ENCODE measurements at places on chromosomes 1 and 21.

GRCh38 chr1:241918879-241919278 lies 38.7 kb upstream of the BECN2 start:
- no peak overlapping the region for H3K27ac ChIP-seq
- DNase-seq, result no peak
- no peaks in the 10 kb centered on the region for H3K4me1 ChIP-seq
- H3K27me3 ChIP-seq, result no peaks in the 10 kb centered on the region
- no peaks in the 10 kb centered on the region for H3K36me3 ChIP-seq

- no peak overlapping the region for H3K27ac ChIP-seq
- no peaks in the 10 kb centered on the region for H3K36me3 ChIP-seq
- peaks cover 17% of the 10 kb centered on the region for H3K4me1 ChIP-seq
- H3K4me3 ChIP-seq, result no peak overlapping the region
- no peaks in the 10 kb centered on the region for H3K27me3 ChIP-seq
These were observed 93.8 kb downstream of the ROR1 start for GRCh38 chr1:63867429-63868176.

DNA sequence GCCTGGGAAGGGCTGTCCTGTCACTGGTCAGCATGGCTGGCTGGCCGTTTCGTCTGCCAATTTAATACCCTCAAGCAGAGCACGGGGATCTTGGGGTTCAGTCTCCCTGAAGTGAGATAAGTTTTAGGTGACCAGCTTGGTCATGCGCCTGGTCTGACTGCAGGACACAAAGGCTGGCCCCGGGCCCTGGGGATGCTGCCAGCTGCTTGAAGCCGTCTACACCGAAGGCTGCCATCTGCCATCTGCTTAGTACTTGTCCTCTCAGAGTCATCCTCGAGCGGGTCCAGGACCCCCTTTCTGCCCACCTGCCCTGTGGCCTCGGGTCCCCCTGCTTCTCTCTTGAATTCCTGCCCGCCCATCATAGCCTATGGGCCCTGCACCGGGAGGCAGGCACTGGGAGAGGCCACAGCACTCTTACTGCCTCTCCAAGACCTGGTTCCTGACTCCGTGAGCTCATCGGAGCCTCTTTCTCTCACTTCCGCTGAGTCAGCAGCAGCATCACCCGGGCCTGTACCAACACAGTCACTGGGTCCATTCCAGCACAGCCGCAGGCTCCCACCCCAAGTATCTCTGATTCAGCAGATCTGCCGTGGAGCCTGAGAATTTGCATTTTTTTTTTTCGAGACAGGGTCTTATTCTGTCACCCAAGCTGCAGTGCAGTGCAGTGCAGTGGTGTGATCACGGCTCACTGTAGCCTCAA lies 7.0 kb downstream of the FBLIM1 start:
- DNase-seq, result no peak
- no peaks in the 10 kb centered on the region for H3K27me3 ChIP-seq
- no peak overlapping the region for H3K27ac ChIP-seq
- peaks cover 39% of the 10 kb centered on the region for H3K36me3 ChIP-seq
- H3K4me3 ChIP-seq, result no peak overlapping the region

DNA sequence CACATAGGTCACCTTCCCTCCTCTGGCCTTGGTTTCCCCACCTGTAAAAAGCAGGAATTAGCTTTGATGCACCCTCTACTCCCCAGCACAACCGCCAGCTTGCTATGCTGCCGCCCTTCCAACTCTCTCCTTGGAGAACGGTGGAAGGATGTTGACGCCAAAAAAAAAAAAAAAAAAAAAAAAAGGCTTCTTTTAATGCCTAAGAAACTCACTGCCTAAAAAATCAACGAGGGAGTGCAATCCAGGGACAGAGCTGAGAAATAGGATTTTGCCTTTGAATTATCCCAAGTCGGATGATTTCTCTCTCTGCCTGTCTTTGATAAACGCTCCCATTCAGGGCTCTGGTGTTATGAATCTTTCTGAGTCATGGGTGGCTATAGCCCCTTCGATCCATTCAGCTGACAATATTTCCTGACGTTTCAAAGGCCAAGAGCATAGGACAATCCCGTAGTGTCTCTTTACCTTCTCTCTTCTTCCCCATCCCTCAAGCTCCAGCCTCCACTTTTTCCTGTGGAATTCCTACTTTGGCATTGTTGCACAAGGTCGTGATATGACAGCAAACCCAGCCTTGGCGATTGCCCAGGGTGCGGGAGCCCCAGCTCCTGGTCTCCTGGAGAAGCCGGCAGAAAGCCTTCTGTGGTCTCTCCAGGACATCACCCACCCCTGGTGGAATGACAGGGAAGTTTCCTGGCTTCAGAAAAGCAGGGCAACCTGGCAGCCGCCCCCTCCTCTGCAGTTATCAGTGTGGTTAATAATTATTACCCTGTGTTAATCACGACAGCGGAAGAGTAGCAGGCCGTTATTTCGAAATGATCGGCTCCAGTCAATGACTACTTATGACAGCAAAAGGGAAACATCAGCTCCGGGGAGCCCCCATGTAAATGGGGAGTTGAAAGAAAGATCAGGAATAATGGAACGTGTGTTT lies 8.0 kb upstream of the PLXNA2 start:
- H3K27ac ChIP-seq, result no peak overlapping the region
- peaks cover 13% of the 10 kb centered on the region for H3K27me3 ChIP-seq
- peak; percentile 84 for DNase-seq
- H3K4me3 ChIP-seq, result peak overlapping the region; percentile 22
- H3K36me3 ChIP-seq, result no peaks in the 10 kb centered on the region

DNA sequence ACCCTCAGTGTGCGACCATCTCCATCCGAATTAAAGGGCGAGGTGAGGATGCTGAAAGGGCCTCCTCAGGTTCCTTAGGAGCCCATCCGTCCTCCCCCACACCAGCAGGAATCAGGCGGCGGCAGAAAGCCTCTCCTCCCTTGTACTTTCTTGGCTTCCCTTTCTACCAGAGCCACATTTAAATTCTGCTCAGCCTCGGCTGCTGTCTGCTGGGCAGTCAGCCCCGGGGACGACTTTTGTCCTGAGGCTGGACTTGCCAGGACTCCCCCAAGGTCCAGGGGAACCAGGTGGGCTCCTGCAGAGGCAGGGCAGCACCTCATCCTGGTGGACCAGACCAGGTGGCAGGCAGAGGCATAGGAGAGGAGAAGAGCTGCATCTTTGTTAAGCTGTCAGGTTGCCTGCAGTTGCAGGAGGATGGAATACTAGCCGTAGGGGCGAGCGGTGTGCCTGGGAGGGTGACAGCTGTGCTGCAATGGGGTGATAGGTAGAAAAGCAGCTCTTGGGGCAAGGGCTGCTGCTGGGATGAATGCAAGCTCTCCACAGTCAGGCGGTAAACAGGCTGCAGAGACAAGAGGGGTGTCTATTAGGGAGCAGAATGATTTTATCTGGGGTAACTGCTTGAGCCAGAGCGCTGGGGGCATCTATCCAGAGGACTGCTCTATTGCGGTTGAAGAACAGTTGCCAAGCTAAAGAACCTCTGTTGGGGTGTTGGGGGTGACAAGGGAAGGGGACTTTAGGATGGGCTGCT lies 46.2 kb upstream of the WASF2 start:
- no peaks in the 10 kb centered on the region for H3K27me3 ChIP-seq
- DNase-seq, result no peak
- H3K36me3 ChIP-seq, result no peaks in the 10 kb centered on the region
- H3K4me3 ChIP-seq, result no peak overlapping the region

DNA sequence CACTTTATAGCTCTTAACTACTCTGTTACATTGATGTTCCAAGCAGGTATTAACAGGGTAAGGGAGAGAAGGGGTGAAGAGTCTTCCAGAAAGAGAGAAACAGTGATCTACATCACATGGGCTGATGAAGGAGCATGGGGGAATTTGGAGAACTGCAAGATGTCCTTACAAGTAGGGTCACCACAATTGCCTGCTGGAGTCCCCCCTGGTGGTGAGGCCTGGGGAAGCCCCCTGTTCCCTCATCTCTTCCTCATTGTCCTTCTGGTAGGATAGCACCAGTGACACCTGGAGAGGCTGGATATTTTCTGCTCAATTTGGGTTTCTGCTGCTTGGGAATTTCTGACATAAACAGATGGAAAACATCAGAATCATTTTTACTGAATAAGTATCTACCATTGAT lies 126.6 kb downstream of the RUNX1 start:
- no peaks in the 10 kb centered on the region for H3K4me1 ChIP-seq
- no peaks in the 10 kb centered on the region for H3K27me3 ChIP-seq
- no peaks in the 10 kb centered on the region for H3K36me3 ChIP-seq
- no peak overlapping the region for H3K27ac ChIP-seq

DNA sequence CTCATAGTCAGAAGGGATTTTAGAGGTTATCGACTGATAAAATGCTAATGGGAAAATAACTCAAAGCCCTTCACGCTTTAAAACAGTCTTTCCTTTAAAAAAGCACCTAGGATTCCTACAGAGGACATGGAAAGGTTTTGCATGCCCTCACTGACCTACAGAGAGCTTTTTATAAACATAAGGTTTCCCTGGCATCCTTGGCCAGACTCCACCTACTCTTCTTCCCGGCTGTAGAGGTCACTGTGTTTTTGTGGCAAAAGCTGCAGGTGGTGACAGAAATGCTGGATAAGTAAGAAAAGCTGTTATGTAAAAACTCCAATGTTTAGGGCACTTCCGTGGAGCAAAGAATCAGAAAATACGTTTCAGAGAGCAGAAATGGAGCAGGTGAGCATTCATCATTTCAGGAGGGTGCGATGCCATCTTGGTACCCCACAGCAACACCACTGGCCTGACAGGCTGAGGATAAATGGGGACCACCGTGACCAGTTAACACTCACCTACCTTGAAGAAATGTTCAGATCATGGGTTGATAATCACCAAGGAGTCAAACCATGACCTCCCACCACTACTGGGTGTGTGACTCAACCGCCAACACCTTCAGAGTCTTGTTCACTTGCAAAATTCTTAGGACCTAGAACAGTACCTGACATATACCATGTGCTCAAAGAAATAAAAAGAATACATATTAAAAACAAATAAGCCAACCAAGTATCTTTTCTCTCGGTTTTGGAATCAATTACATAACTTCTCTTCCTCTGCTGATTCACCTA lies 46.6 kb downstream of the SSBP3 start:
- H3K4me3 ChIP-seq, result no peak overlapping the region
- no peak for DNase-seq
- peaks cover 39% of the 10 kb centered on the region for H3K4me1 ChIP-seq
- no peak overlapping the region for H3K27ac ChIP-seq
- no peaks in the 10 kb centered on the region for H3K36me3 ChIP-seq
- no peaks in the 10 kb centered on the region for H3K27me3 ChIP-seq

- H3K4me3 ChIP-seq, result no peak overlapping the region
- H3K27ac ChIP-seq, result no peak overlapping the region
- no peaks in the 10 kb centered on the region for H3K27me3 ChIP-seq
- H3K36me3 ChIP-seq, result no peaks in the 10 kb centered on the region
- no peak for DNase-seq
These were observed 192.4 kb upstream of the CSF3R start for GRCh38 chr1:36675106-36675505.

DNA sequence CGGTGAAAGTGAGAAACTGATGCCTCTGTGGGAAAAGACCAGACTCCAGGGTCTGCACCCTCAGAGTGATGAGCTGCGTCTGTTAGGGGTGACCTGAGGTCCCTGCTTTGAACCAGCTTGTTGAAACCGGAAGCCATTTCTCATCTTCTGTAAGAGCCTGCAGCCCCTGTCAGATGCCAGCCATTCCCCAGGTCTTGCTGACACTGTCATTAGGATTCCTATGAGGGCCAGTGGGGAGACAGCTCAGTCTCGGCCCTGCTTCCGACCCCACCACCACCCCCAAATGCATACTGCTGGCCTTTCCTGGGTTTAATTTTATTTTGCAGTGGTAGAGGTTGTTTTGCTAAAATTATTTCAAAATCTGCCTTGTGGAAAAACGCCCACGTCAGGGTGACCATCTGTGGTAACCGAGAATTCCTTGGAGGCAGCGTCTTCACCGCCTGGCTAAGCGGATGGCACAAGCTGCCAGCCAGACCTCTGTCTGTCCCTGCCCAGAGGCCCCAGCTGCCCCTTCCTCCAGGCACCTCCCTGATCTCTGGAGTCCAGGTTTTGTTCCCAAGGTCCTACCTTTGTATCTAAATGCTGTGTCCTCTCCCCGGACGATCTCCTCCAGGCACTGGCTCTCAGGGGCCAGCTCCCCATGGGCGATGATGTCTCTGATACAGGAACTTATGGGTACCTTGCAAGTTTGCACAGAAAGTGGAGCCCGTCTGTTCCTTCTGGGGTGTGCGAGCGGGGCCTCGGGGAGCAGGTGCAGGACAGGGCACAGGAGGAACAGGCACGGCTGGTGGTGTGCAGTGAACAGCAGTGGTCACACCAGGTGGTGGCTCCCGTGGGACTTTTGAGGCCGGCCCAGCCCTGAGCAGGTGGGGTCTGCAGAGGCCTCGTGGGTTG lies 49.9 kb downstream of the PRKCZ start:
- H3K36me3 ChIP-seq, result peaks cover 3% of the 10 kb centered on the region
- no peak for DNase-seq
- H3K27ac ChIP-seq, result no peak overlapping the region
- no peaks in the 10 kb centered on the region for H3K27me3 ChIP-seq

- no peak for DNase-seq
- H3K4me3 ChIP-seq, result no peak overlapping the region
- no peaks in the 10 kb centered on the region for H3K27me3 ChIP-seq
These were observed 49.6 kb downstream of the EDN2 start for GRCh38 chr1:41434748-41435449.

GRCh38 chr21:45323487-45324311 lies 36.0 kb upstream of the POFUT2 start:
- H3K4me3 ChIP-seq, result 0 out of 2 replicates have a peak overlapping the region, but pooled peaks have one; percentile 10
- H3K27ac ChIP-seq, result no peak overlapping the region
- no peaks in the 10 kb centered on the region for H3K27me3 ChIP-seq
- H3K4me1 ChIP-seq, result no peaks in the 10 kb centered on the region

DNA sequence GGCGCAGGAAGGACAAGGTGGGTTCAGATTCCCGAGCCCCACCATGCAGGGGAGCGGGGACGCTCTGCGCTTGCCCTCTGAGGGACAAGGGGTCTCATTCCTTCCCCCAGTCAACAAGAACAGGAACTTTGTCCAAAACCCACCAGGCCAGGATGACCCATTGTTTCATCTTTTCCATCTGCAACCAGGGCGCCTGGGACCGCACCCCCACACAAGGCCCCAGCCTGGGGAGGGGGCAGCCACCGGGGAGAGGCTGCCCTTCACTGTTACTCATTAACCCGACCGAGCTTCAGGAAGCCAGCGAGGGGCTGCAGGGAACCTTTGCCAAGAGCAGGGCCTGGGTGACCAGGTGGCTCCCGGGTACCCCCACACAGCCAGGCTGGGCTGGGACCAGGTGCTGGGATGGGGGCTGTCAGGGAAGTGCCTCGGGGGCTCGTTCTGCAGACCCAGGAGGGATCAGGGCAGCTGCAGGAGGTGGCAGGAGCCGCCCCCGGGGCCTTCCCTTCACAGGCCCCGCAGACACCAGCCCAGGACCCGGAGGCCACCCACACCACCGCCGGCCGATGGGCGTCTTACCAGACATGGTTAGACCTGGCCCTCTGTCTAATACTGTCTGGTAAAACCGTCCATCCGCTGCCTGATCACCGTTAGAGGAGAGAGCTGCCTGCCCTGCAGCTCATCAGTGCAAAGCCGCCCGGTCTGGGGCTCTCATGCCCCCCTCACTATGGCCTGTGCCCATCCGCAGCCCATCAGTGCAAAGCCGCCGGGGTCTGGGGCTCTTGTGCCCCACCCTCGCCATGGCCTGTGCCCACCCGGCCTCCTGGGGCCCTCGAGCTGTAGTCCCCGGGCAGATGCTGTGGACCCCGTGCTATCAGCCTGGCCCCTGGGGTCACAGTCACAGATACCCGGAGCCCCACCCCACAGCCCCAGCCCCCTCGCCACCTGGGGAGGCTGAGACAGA lies 4.9 kb upstream of the TTLL10 start:
- no peak overlapping the region for H3K4me3 ChIP-seq
- no peaks in the 10 kb centered on the region for H3K36me3 ChIP-seq
- DNase-seq, result peak; percentile 46
- H3K27ac ChIP-seq, result no peak overlapping the region
